ENCODE measurements at places on chromosomes 2 and 18.
A peak's percentile ranks its signal among the peaks of the same experiment; 100 is the strongest.

- no peak for DNase-seq
Observed at GRCh38 chr2:137172162-137172561, 406.8 kb downstream of the THSD7B start.

DNA sequence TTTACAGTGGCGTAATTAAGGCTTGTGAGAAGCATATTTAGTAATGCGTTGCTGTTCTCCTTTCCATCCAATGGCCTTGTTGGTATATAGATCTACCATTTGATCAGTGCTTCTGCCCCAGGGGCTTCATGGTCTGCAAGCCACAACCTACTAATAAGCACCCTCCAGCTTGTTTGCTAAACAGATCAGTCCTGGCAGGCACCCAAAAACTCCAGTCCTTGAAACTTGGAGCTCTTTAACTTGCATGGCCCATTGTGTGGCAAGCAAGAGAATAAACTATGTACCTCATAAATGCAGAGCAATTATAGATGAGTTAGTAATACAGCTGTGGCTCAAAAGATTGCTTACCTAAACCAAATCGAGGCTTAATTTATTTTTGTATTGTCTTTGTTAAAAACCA, 158.5 kb downstream of the FTCDNL1 start:
- DNase-seq: no peak

GRCh38 chr2:159292157-159292556, 5.7 kb upstream of the WDSUB1 start:
- no peak for DNase-seq

- DNase-seq: no peak
Observed at GRCh38 chr2:134206573-134206972, 47.3 kb upstream of the MGAT5 start.

- DNase-seq: no peak
Observed at GRCh38 chr2:96092951-96093350, 23.4 kb downstream of the ADRA2B start.

- no peak for DNase-seq
Observed at GRCh38 chr18:44309185-44309584, 371.5 kb upstream of the SETBP1 start.

- DNase-seq: no peak
Observed at GRCh38 chr2:172228177-172228808, 125.6 kb upstream of the DLX2 start.

DNA sequence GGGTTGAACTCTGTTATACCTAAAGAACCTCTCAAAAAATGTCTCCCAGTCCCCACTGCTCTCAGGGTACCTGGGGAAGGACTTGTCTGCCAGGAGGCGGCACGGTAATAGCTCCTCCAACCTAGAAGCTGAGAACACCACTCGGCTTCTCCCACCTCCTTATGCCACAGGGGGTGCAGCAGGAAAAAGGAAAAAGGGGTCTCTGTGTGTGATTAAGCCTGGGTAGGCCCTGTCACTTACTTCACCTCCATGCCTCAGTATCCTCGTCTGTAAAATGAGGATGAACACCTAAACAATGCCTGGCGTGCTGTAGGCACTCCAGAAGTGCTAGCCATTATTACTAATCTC, 76.6 kb downstream of the EMX1 start:
- DNase-seq: no peak

- DNase-seq: no peak
Observed at GRCh38 chr2:88092773-88093172, 25.1 kb downstream of the SMYD1 start.

GRCh38 chr2:57726294-57726693, 320.3 kb upstream of the VRK2 start:
- no peak for DNase-seq

- DNase-seq: no peak
Observed at GRCh38 chr18:50611529-50611941, 51.6 kb downstream of the MAPK4 start.

GRCh38 chr2:235170016-235170415, 218.2 kb downstream of the SH3BP4 start:
- no peak for DNase-seq

- DNase-seq: no peak
Observed at GRCh38 chr2:212226114-212226513, 312.5 kb downstream of the ERBB4 start.

GRCh38 chr18:12811191-12811950, 72.7 kb downstream of the PTPN2 start:
- no peak for DNase-seq

DNA sequence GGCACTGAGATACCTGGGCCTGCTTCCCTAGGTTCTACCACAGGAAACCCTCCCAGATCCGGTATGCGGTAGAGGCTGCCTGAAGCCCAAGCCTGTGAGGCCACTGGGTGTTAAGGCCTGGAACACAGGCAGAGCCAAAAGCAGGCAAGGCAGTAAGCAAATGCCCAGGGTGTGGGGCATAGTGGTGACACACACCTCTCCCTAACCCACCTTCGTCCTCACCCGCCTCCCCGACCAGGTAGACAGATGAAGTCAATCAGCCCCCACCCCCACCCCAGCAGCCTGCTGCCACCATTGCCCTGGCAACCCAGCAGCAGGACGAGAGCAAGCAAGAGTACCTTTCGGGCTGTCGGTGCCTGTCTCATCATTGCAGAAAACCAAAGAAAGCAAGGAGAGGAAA, 6.1 kb downstream of the DCTN1 start:
- no peak for DNase-seq

DNA sequence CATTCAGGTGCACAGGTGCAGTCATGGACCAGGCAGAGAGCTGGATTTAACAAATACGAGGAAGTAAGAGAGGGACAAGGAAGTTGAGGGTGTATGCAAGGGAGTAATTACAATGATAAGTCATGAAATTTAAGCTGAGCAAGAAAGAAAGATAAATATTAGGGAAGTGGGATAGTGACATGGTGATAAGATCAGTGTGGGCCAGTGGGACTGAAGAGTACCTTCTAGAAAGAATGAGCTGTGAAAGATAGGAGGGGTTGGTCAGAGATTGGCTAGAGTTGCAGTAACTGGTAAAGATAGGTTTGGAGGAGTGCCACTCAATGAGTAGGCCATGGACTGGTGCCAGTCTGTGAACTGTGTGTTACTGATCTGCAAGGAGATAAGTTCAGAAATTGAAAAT, 200.8 kb upstream of the SIX3 start:
- DNase-seq: no peak

- no peak for DNase-seq
Observed at GRCh38 chr2:210540900-210541289, 15.5 kb upstream of the CPS1 start.

GRCh38 chr2:231820786-231821303, 34.6 kb downstream of the COPS7B start:
- no peak for DNase-seq

GRCh38 chr18:73043211-73043610, 175.4 kb upstream of the NETO1 start:
- no peak for DNase-seq

DNA sequence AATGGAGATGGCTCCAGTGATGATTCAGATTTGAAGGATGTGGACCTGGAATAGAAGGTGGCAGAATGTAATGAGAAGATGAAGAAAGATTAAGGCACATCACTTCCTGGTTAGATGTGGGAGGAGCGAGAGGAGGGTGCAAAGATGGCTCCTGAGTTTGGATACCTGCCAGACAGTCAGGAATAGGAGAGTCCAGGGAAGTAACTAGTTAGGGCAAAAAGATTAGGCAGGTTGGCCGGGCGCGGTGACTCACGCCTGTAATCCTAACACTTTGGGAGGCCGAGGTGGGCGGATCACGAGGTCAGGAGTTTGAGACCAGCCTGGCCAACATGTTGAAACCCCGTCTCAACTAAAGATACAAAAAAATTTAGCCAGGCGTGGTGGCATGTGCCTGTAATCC, 5.6 kb downstream of the C2orf74 start:
- DNase-seq: peak; percentile 71

GRCh38 chr2:186068139-186068801, 329.7 kb downstream of the FSIP2 start:
- no peak for DNase-seq

DNA sequence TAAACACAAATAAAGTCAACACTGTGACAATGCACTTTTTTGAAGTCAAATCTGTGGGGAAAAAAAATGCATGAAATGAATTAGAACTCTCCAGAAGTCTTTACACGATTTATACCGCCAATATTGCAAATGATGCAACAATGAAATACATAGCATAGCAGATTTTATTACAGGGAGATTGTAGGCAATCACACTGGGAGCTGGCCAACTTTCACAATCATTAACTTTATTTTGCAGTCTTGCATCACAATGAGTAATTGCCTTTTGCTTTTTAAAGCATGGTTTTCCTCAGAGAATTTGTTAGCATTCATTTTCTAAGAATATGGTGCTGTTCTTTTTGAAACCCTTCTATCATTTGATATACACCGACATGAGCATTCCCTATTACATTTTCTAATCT, 366.4 kb upstream of the FSIP2 start:
- peak; percentile 9 for DNase-seq

DNA sequence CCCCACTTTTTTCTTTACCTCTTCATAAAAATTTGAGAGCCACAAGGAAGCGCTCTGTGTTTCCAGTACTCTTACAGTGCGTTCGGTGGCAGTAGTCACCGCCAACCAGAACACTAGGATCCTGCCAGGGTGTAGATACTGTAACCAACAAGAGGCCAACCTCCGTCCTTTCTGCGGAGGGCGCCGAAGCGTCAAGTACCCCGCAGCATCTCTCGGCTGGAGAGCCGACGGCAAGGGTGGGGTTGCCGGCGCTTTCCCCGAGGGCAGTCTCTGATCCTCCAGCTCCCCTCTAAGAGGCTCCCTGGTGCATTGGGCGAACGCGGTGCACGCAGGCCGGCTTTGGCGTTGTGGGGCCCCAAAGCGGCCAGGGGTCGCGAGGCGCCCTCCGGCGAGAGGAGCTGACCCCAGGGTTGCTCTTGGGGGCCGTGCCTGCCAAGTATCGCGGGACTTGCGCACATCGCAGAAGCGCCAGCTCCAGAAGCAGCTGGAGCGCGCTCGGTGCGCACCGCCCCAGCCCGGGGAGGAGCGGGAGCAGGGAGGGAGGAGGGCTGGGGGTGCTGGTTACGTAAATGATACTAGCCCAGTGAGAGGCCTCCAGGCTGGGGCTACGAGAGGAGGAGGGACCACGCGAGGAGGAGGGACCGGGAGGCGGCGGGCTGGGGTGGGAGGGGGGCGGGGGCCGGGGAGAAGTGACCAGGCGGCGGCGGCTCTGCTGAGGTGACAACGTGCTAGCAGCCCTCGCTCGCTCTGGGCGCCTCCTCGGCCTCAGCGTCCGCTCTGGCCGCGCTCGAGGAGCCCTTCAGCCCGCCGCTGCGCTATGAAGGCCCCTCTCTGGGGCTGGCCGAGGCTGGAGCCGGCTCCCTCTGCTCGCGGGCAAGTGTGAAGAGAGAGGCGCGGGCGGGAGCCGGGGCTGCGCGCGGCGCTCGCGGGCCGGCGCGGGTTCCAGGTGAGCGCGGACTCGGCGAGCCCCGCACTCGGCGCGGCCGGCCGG, at the start of gene GALNT13:
GALNT13 (plus strand) TSS at position 692 of the 991 bp plus-strand sequence.
- no peak for DNase-seq

DNA sequence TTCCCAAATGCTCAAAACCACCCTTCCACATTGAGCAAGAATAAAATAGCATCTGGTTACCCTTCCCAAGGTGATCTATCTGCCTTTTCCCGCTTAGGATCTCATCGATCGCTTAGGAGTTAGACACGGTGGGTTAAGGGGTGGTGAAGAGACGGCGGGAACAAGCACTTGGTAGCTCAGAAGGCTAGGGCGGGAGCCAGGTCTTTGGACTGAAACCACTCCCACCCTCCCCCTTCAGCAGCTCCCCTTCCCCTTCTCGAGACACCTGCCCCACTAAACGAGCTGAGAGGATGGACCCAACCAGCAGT, 513 bp downstream of the THOC1 start:
- DNase-seq: no peak

DNA sequence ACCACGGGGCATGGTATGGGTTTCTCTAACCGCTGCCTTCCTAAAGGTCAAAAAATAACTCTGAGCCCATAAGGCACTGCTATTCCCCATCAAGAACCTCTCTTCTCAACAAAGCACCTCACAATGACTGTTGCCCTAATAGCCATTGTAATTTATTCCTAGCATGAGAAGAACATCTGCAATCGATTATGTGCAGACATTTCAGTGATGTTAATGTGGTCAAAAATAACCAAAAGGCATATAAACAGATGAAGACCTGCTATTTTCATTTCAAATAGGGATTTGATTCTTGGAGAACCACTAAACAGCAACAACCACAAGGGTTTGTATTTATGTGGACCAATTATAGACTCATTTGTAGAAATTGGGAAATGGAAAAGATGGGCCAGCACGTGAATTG, 356.6 kb downstream of the FBXO15 start:
- DNase-seq: no peak

DNA sequence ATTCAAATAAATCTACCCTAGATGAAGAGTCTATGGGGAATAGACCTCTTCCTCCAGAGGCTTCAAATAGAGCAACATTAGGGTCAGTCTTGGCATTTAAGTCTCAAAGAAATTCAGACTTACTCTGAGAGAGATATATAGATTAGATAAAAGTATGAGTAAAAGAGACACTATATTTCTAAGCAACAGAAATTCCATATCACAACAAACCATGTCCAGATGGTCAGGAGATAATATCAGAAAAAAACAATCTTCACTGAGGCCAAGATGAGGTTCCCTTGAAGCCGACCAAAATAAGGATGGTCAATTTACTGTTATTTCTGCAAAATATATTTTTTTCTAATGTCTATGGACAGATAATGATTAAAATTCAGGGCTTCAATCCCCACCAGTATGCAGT, 89.1 kb upstream of the NOSTRIN start:
- DNase-seq: no peak

DNA sequence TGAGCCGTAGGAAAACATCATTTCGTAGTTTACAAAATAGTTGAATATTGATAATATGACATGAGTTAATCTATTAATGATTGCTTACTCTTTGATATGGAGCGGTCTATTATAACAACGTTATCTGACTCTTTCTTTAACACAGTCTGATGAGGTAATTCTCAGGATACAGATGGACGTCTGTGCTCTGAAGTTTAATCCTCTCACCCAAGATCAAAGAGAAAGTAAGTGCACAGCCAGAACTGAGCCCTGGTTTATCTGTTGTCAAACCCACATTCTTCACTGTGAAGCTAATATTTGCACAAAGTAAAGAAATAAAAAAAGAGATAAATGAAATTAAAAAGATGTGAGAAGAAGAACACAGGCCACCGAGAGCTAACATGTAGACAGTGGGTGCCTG, 190.9 kb upstream of the COPS8 start:
- DNase-seq: no peak

- no peak for DNase-seq
Observed at GRCh38 chr2:36737131-36737750, 40.7 kb downstream of the VIT start.

GRCh38 chr2:33130544-33130943, 183.8 kb downstream of the LTBP1 start:
- DNase-seq: no peak

DNA sequence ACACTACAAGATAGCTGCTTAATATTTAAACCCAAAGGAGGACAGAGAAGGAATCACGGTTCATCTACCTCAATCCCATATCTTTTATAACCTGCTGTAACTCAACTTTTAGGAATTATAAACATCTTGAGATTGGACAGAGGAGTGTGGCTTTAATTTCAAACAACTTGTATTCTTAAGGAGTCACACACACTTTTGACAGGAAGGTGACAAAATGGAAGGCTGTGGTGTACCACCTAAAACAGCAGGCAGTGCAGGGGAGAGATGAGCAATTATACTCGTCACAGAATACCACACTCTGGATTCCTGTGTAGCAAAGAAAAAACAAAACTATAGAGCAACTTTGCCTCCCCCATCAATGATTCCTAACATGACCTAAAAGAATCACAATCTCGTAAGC, 194.8 kb downstream of the ZEB2 start:
- DNase-seq: no peak

All from LoVo (cell line).